ENCODE measurements at places on chromosomes 5 and 9.

DNA sequence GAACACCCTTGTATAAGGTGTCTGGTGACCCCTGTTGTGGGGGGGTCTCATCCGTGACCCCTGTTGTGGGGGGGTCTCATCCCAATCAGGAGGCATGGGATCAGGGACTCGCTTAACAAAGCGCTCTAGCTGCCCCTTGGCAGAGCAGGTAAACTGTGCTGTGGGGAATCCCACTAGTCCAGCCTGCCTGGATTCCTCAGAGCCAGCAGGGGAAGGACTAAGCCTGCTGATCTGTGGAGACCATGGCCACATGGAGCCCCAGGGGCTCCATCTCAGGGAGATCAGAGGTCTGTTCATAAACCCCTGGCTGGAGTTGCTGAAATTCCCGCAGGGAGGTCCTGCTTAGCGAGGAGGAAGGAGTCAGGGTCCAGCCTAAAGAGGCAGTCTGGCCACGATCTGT is 45.8 kb upstream of the TXNDC8 start:
- DNase-seq = no peak

DNA sequence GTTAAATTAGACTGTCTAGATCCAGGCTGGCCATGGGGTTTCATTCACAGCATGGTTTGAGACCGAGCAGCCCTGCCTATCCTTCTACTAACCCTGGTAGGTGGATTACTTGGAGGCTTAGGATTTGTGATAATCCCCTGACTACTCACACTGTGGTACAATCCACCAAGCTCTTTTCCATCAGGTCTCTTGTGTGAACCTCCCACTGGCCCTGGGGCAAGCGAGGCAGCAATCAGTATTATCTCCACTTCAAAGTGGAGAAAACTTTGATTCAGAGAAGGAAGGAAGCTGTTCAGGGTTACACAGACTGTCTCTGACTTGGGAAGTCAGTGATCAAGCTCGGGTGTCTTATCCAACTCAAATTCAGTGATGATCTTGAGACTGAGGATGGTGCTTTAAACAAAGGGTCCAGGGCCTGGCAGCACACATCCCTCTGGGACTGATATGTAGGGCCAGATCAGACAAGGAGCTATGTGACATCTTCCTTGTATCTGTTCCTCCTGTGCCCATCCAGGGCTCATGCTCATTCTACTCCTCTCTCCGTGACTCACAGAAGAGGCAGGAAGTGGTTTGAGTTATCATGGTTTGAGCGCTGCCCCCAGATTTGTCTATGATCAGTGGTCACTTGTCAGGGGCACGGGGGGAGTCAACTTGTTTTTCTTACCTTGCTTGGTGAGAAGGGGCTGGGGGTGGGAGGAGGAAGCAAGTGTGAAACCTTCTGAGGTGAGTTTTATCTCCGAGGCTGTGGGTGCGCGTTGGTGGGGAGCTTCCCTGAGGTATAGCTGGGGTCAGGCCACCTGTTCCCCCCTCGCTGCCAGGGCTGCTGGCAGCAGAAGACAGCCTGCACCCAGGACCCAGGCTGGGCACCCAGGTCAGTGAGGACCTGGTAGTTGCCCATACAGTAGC is 48.6 kb downstream of the RGS3 start:
- peak; percentile 55 for DNase-seq

- DNase-seq = no peak
These were observed 141.0 kb downstream of the AGTPBP1 start for GRCh38 chr9:85600675-85601263.

DNA sequence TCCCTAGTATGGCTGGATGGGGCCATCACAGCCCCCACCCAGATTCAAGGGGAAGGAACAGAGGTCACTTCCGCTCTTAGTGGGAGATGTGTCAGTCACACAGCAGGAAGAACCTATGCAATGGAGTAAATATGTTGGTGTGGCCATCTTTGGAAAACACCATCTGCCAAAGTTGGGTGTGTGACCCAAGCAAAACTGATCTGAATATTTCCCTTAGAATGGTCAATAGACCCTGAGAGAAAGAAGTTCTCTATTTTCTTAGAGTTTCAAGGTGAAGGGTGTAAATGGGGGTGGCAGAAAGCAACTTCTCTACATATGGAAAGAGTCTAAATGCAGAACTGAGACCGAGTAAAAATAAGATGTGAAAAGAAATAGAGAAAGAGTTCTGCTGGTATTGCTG is 212.7 kb downstream of the ESM1 start:
- no peak for DNase-seq

DNA sequence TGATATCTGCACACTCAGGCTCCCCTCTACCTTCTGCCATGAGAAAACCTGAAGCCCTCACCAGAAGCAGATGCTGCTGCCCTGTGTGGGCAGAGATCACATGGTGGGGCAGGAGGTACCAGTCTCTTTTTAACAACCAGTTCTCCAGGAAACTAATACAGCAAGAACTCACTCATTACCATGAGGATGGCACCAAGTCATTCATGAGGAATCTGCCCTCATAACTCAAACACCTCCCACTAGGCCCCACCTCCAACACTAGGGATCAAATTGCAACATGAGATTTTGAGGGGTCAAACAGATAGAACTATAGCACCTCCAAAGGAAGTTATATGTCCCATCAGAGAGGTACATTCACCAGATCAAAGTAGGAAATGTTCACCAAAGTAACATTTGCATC is 136.3 kb upstream of the SHB start:
- DNase-seq = no peak

GRCh38 chr9:85577353-85577952 is 164.3 kb downstream of the AGTPBP1 start:
- DNase-seq = no peak

DNA sequence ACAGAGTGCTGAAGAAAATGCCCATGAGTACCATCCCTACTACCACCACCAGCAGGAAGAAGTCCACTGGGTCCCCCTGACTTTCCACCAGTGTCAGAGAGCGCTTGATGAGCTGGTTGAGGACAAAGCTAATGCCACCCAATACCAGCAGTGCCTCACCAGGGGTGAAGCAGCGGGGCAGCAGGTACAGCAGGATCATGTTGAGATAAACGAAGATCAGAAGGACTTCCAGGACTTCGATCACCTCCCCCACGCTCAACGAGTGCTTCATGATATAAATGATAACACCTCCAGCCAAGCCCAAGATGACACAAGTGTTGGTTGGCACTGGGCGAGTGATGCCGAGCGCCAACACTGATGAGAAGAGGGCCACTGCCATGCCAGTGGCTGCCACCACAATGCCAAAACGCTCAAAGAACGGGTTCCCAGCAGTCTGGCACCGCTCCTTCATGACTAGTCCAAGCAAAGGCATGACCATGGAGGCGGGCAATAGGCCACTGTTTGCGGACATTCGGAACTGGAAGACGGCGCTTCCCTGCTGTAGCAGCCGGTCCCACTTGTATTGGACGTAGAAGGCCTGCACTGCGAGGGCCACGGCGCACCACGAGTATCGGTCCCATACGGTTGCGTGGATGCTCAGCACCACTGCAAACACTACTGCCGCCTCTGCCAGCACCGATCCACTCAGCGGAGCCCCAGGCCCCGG is 679 bp downstream of the DOLK start:
- no peak for DNase-seq

DNA sequence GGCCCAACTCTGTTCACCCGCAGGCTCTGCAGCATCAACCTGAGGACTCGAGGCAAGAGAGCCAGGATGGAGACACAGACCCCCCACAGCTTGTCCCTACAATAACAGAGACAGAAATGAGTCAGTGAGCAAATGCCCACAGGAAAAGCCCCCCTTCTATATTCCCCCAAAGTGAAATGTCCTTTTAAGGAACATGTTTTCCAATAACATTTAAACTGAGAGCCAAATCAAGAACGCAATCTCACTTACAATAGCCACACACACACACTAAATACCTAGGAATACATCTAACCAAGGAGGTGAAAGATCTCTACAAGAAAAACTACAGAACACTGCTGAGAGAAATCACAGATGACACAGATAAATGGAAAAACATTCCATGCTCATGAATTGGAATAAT is 49.0 kb downstream of the TEX10 start:
- DNase-seq = no peak

GRCh38 chr5:145775893-145776444 is 59.2 kb downstream of the PRELID2 start:
- no peak for DNase-seq

DNA sequence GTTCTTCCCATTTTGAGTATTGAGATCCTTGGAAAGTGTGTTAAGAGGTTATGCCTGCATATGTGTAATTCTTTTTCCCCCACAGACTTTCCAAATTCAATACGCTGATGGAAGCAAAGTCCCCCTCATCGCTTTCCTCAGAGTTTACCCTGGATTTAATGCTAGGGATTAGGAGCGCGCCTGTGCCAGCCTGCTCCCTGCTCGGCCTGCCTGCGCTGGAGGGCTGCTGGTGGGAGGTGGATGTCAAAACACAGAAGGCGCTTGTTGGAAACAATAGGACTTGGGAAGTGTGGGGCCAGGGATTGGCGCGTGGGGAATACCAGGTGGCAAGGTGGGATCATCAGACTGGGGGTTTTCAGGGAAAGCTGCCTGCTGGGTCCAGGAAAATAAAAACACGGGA is 39.8 kb upstream of the PTCH1 start:
- no peak for DNase-seq

DNA sequence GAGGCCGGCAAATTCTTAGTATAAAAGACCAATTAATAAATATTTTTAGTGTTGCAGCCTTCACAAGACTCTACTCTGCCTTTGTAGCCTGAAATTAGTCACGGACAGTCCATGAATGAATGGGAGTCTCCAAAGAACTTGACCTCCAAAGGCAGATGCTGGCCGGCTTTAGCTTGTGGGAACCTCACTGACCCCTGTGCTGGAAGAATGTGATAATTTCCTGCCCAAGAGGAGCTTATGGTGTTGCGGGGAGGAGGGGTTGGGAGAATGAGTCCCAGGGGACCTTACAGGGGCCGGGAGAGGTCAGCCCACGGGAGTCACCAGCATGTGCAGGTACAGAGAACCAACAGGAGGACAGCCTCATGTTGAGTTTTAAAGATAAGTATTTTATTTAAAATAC is 143.1 kb downstream of the IRX2 start:
- DNase-seq = no peak
